ENCODE measurements at places on chromosomes 2 and 18.
A peak's percentile ranks its signal among the peaks of the same experiment; 100 is the strongest.

DNA sequence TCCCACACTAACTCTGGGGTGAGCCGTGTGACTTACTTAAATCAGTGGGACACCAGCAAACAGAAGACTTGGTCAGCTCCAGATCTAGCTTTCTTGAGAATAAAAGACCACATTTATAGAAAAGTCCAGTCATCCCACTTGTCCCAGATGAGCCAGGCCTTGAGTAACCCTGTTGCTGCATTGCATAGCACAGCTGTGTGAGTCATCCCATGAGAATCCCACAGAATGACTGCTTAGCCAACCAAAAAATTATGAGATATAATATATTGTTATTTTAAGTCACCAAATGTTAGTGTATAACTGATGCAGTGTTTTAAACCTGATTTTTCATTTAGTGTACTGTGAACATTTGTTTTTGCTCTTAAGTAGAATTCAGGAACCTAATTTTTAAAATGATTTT, 94.2 kb upstream of the FSHR start:
- DNase-seq = no peak

GRCh38 chr18:36333414-36333813, 35.9 kb downstream of the FHOD3 start:
- no peak for DNase-seq

- no peak for DNase-seq
Observed at GRCh38 chr2:19881221-19881907, 20.4 kb downstream of the TTC32 start.

DNA sequence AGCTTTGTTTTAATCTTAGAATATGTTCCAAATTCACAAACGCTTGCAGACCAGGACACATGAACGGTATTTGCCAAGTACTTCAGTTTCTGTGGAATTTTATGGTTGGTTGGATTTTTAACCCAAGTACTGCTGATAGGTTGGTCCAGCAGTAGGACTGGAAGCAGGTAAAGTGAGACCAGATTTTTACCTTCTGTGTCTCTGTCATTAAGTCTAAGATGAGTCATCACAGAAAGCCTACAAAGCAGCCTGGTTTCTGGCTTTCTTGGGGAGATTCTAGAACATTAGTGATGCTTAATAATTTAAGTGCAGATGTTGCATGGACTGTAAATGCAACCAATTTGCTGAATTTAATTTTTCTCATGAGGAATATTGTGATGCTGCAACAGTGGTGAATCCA, 100.5 kb downstream of the SCG2 start:
- no peak for DNase-seq

DNA sequence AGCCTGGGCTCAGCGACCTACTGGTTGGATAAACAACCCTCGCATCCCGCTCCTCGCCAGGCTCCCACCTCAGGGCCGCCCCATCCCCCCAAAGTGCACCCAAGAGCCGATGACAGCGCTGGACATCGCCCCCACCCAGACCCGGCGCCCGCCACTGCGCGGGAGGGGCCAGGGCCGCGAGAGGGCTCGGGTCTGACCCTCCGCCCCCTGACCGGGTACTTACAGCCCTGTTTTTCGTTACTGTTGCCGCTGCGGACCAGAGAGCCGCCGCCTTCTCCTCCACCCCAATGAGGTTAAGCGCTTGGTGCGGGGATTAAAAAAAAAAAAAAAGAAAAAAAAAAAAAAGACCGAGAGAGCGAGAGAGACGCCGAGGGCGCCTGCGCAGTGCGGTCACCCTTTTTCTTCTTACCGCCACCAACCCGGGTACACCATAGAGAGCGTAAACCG, at the start of gene CLASP1:
CLASP1 (minus strand) TSS at position 314 of the 447 bp plus-strand sequence. CDS start 43,567 bp downstream, outside the sequence.
- DNase-seq = no peak

- no peak for DNase-seq
Observed at GRCh38 chr2:53949457-53949856, 21.3 kb downstream of the PSME4 start.

DNA sequence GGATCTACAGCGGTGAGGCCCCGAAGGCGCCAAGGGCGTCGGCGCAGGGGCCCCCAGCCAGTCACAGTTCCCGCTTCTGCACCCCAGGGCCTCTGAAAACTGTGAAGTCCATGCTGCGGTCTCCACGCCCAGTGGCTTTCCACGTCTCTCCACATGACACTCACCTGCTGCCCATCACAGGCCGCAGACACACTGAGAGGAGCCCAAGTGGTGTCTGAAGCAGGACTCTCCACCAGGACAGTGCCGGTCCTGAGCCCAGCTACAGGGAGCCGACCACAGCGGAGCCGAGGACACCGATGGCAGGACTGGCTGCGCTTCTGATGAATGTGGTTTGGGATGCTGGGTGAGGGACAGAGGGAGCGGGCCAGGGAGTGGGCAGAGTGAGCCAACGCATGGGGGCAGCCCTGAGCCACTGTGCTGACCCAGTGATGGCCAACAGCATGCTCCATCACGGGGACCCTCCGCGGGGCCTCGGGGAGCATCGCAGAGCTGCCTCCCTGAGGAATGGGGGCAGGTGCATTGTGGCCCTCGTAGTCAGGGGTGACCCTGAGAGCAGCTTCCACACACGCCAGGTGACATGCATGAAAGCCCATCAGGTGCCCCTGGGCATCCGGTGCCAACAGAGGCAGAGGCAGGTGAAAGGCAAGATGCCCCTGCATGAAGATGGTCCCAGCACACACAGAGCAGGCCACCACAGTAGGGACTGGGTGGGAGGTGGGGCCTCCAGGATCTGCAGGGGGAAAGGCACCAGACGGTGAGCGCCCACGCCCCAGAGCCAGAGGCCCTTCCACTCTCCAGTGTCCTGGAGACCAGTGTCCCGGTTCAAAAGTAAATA, 116.6 kb downstream of the HDAC4 start:
- peak; percentile 64 for DNase-seq

DNA sequence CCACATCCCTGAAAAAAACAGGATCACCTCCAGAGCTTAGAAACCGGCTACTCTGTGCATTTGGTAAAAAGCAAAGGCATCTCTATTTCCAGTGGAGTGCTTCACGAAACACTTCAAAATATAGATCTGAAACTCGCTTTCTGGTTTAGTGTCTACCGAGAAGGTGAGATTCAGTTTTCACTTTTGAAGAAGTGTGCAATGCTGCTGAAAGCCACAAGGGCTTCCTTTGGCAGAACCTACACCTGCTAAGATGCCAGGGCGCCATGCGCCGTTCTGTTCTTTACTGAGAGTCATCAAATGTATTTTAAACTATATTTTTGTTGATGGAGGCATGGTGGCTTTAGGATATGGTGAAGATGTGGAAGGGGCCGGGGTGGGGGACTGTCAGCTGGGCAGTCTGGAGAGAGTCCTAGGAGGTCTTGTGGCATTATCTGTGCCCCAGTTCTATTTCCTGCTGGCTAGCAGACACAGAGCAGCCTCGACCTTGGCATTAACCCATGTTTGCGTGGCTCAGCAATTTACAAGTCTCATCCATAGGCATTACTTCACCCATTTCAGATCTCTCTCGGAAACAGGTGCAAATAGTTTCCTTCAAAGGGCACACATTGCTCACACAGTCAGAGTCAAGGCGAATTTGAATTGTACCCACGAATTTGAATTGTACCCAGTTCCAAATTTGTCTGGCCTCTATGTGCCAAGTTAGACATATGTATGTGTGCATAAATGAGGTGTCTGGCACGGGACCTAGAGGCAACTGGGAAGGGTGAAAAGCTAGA, 46.7 kb upstream of the KCNF1 start:
- peak; percentile 45 for DNase-seq

DNA sequence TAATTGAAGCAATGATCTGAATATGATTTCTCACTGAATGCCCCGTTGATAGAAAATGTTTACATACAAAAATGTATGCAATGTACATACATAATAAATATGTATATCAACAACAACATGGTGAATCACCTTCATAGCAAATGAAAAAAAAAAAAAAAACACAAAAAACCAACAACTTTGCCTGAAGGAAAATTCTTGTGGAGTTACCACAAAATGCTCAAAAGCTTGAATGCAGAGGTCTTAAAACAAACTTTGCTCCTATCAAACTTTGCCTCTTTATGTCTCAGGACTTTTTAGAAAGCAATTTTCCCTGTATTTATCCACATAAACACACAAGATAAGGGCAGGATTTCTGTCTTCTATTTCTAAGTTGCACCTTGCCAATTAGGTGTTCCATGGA, 92.9 kb upstream of the SIX2 start:
- DNase-seq = no peak

- no peak for DNase-seq
Observed at GRCh38 chr2:69917852-69918251, 2.9 kb downstream of the MXD1 start.

GRCh38 chr2:138579556-138579955, 78.0 kb downstream of the SPOPL start:
- no peak for DNase-seq

DNA sequence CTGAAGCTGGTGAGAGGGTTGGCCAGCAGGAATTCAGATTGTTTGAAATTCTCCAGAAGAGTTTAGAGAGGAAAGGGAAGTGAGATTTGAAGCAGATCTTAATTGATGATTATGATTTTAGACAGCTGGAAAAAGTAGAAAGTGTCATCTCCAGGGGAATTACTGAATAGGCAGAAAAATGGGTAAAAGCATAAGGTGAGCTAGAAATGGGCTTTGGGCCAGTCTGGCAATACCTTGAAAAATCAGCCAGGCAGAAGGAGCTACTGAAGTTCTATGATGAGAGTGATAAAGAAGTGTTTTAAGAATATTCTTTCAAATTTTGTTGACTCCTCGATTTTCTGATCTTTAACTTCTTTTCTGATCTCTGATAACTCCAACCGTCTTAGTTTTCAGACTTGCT, 172.9 kb upstream of the CCDC150 start:
- DNase-seq = no peak

DNA sequence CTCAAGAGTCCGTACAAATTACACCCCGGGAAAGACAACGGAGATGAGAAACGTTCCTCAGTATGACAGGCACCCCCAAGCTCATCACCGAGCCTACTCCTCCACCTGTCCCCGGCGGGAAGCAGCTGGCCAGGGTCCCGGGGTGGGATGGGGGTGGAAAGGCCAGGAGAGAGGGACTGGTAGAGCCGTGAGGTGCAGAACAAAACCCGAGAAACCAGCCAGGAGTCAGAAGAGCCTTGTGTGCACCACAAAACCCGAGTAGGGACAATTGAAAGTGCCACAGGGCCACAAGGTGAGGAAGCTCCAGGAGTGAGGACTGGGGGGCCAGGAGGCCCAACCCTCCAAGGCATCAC, 75.5 kb upstream of the SALL3 start:
- peak; percentile 51 for DNase-seq

- no peak for DNase-seq
Observed at GRCh38 chr2:237483018-237483731, 3.9 kb upstream of the MLPH start.
